ENCODE measurements at places on chromosomes 4 and X. TPM values are rescaled to one million over a fixed set of nuclear protein-coding genes. Genes with fewer than 3 reads are reported as not detected.

Gene SLC4A4
- 8.3 TPM for total RNA-seq

Gene CXorf49B
- not detected for total RNA-seq

Gene SSX4B
- total RNA-seq = not detected

Gene MORF4L2
- total RNA-seq = 603 TPM

Gene PASD1
- not detected for total RNA-seq

DNA sequence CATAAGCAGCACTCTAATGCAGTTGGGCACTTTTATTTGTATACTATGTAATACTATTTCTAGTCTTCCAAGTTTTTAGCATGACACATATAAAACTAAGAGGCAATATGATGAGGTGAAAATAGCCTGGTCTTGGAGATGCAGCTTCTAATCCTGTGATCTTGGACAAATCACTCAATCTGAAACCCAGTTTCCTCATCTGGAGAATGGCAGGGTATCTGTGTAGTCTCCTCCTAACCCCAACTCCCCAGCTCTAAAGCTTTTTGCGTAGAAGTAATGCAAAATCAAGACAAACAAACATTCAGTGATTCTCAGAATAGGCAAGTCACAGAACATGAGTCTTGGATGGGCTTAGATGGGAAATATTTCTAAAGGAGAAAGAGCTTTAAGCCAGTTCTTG, 36.7 kb upstream of the IL21 start:
- no peak for DNase-seq
- H3K36me3 ChIP-seq = no peaks in the 10 kb centered on the region

Gene RIBC1
- 25.2 TPM for total RNA-seq

GRCh38 chrX:107676559-107677378, 48.5 kb downstream of the PRPS1 start:
- peak; percentile 75 for DNase-seq
- H3K27me3 ChIP-seq = no peaks in the 10 kb centered on the region
- H3K36me3 ChIP-seq = no peaks in the 10 kb centered on the region
- H3K4me1 ChIP-seq = peaks cover 2% of the 10 kb centered on the region
- peak overlapping the region; percentile 80 for H3K27ac ChIP-seq

- H3K27me3 ChIP-seq = no peaks in the 10 kb centered on the region
- no peak overlapping the region for H3K27ac ChIP-seq
- H3K4me3 ChIP-seq = no peak overlapping the region
Observed at GRCh38 chrX:113133316-113133715, 292.7 kb upstream of the AMOT start.

Gene HSFX3
- total RNA-seq = not detected

Gene UGT2B11
- not detected for total RNA-seq

GRCh38 chr4:14193601-14194000, 566.1 kb upstream of the BOD1L1 start:
- no peaks in the 10 kb centered on the region for H3K4me1 ChIP-seq
- H3K27ac ChIP-seq = no peak overlapping the region
- no peak for DNase-seq
- no peaks in the 10 kb centered on the region for H3K36me3 ChIP-seq
- H3K27me3 ChIP-seq = no peaks in the 10 kb centered on the region

Gene ZNF41
- total RNA-seq = 8.5 TPM

DNA sequence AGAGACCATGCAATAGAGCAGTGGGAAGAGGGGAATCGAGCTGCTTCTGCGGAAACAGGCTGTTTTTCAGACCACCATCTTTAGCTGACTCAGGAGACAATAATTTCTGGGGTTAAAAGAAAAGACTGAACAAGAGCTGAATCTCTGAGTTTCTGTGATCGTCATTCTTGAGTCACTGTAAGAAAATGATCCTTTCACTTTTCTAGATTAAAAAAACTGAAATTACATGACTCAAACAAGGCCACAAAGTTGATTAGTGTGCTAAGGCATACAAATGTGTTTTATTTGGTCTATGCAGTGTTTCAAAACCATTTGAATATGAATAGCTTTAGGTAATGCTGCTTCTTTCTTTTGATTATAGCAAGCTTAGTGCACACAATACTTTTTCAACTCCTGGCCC, 194.4 kb upstream of the RPL34 start:
- H3K27ac ChIP-seq = no peak overlapping the region
- H3K4me1 ChIP-seq = no peaks in the 10 kb centered on the region
- H3K4me3 ChIP-seq = no peak overlapping the region
- H3K27me3 ChIP-seq = no peaks in the 10 kb centered on the region

DNA sequence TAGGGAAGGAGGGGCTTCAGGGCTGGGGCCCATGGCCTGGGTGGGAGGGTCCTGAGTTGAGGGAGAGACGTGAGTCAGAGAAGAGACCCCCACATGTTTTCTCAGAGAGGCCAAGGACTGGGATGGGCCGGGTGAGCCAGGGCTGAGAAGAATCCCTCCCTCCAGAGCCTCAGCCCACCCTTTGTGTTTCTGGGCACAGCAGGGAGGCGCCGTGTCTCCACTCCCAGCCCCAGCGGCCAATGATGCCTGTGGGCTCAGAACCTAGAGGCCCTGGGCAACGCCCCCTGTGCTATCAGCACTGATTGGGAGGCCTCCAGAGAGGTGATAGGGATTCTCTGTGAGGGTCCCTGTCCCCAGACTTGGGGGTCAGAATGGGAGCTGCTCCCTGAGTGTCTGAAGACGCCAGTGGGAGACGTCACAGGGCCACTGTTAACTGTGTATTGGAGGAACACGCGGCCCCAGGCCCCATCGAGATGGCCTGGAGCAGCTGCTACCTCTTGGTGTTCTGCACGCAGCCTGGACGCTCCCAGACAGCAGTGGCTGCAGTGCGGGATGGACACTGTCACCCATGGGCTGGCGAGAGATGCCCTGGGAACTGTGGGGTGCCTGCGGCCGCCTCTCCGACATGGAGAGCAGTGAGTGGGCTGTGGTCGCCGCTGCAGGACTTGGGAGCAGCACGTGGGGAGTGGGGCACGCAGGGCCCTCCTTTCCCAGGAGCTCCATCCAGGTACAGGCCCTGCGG, 8.5 kb downstream of the FGFRL1 start:
- no peaks in the 10 kb centered on the region for H3K36me3 ChIP-seq
- peak overlapping the region; percentile 24 for H3K27ac ChIP-seq
- no peaks in the 10 kb centered on the region for H3K27me3 ChIP-seq
- H3K4me1 ChIP-seq = peaks cover 16% of the 10 kb centered on the region

DNA sequence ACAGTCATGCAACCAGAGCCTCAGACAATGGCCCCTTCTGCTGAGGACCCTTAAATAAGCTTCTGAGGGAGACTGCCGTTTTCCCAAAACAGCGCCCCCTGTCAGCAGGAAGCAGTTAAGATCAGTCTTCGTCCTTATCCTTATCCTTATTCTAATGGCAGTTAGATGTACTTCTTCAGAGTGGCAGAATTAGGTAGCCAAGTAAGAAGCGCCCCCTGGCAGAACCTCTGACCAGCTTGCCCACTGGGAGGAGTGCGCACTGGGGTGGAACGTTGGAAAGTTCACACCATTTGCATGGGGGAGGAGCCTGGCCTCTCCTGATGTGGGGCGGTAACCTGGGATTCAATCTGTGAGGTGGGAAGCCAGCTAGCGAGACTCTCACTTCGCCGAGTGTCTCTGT, 133.6 kb upstream of the QRFPR start:
- H3K4me1 ChIP-seq = no peaks in the 10 kb centered on the region
- no peak overlapping the region for H3K4me3 ChIP-seq
- H3K36me3 ChIP-seq = no peaks in the 10 kb centered on the region

GRCh38 chr4:180913750-180914149, 1329.5 kb upstream of the TENM3 start:
- no peaks in the 10 kb centered on the region for H3K27me3 ChIP-seq
- no peak overlapping the region for H3K27ac ChIP-seq
- no peaks in the 10 kb centered on the region for H3K36me3 ChIP-seq
- no peaks in the 10 kb centered on the region for H3K4me1 ChIP-seq

DNA sequence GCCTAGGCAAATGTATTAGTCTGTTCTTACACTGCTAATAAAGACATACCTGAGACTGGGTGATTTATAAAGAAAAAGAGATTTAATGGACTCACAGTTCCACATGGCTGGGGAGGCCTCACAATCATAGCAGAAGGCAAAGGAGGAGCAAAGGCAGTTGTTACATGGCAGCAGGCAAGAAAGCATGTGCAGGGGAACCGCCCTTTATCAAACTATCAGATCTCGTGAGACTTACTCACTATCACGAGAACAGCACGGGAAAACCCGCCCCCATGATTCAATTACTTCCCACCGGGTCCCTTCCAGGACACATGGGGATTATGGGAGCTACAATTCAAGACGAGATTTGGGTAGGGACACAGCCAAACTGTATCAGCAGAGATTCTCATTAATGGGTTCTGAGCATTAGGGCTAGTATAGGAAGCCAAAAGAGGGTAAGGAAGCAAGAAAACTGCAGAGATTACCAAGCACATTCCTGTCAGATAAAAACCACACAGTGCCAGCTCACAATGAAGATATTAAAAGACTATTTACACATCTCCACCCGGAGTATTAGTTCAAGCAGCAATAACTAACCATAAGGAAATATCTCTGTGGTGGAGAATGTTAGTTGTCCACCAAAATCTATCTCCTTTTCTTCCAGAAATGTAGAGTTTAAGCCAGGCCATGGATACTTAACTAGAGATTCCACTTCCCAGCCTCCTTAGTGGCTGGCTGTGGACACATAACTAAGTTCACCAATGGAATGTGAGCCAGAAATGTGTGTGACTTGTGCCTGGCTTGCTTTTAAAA, 61.2 kb upstream of the HOPX start:
- no peak overlapping the region for H3K27ac ChIP-seq
- DNase-seq = no peak
- H3K27me3 ChIP-seq = no peaks in the 10 kb centered on the region
- H3K4me1 ChIP-seq = no peaks in the 10 kb centered on the region
- no peaks in the 10 kb centered on the region for H3K36me3 ChIP-seq
- no peak overlapping the region for H3K4me3 ChIP-seq

- H3K36me3 ChIP-seq = no peaks in the 10 kb centered on the region
- H3K4me3 ChIP-seq = no peak overlapping the region
- no peaks in the 10 kb centered on the region for H3K4me1 ChIP-seq
Observed at GRCh38 chr4:133014473-133015135, 134.5 kb upstream of the PCDH10 start.

- H3K4me3 ChIP-seq = no peak overlapping the region
- DNase-seq = no peak
- no peaks in the 10 kb centered on the region for H3K36me3 ChIP-seq
- H3K4me1 ChIP-seq = no peaks in the 10 kb centered on the region
- H3K27me3 ChIP-seq = no peaks in the 10 kb centered on the region
Observed at GRCh38 chr4:47933840-47934239, 19.5 kb upstream of the NFXL1 start.

DNA sequence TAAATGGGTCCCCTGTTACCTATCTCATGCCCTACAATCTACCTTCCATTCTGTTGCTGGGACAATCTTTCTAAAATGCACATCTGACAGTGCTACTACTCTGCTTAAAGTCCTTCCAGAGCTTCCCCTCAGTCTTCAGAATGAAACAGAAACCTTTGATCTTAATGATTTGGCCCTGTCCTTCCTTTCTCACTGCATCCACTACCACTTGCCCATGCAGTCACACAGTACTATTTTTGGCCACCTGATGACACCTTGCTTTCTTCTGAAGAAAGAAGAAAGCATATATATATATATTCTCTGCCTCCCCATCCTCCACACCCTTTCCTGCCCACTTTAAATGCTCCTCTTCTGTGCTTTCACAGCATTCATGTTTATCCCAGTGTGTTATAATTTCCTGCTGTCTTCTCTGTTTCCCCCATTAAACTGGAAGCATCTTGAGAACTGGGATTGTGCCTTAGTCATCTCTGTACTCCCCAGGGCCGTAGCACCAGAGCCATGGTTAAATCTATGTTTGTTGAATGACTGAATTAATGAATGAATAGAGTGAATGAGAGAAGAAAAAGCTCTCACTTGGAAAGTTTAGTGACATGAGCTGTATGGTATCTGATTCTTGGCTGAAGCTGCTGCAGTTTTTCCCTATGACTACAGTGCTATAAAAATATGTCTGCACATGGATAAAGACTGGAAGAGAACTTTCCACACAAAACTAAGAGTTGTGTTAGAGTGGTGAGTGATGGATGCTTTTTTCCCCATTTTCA, 56.2 kb downstream of the RTL9 start:
- DNase-seq = no peak
- no peaks in the 10 kb centered on the region for H3K4me1 ChIP-seq
- H3K27me3 ChIP-seq = no peaks in the 10 kb centered on the region

GRCh38 chr4:6456450-6456849, 16.0 kb downstream of the PPP2R2C start:
- no peak overlapping the region for H3K27ac ChIP-seq
- no peaks in the 10 kb centered on the region for H3K4me1 ChIP-seq
- DNase-seq = no peak
- no peaks in the 10 kb centered on the region for H3K27me3 ChIP-seq

GRCh38 chr4:122156819-122157218, 4.7 kb downstream of the BLTP1 start:
- H3K4me1 ChIP-seq = peaks cover 3% of the 10 kb centered on the region
- H3K27ac ChIP-seq = no peak overlapping the region
- H3K27me3 ChIP-seq = no peaks in the 10 kb centered on the region
- H3K4me3 ChIP-seq = no peak overlapping the region
- H3K36me3 ChIP-seq = no peaks in the 10 kb centered on the region

GRCh38 chr4:37780444-37781130, 45.9 kb upstream of the PGM2 start:
- DNase-seq = no peak
- no peaks in the 10 kb centered on the region for H3K36me3 ChIP-seq

DNA sequence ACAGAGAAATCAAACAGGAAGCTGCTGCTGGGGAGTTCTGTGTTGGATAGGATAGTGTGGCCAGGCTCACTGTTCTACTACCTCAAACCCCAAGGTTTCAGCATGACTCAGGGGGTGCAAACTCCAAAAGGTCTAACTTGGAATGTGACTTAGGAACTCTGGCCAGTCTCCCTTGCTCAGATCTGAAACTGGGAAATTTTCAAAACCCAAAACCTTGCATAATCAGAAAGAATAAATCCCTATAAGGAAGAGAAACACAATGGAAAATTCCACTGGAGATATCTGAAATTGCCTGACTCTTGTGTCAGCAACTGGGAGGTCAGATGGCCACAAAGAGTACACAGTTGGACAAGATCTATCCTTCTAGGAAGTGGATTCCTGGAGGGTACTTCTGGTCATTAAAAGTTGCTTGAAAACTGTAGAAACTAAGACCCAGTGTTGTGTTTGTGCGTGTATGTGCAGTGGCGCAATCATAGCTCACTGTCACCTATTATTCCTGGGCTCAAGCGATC, 58.0 kb downstream of the PPEF2 start:
- H3K36me3 ChIP-seq = no peaks in the 10 kb centered on the region
- peak overlapping the region; percentile 30 for H3K27ac ChIP-seq
- H3K4me1 ChIP-seq = peaks cover 4% of the 10 kb centered on the region
- peak; percentile 21 for DNase-seq
- H3K4me3 ChIP-seq = no peak overlapping the region
- no peaks in the 10 kb centered on the region for H3K27me3 ChIP-seq

Gene CCNB3
- total RNA-seq = 0.17 TPM

DNA sequence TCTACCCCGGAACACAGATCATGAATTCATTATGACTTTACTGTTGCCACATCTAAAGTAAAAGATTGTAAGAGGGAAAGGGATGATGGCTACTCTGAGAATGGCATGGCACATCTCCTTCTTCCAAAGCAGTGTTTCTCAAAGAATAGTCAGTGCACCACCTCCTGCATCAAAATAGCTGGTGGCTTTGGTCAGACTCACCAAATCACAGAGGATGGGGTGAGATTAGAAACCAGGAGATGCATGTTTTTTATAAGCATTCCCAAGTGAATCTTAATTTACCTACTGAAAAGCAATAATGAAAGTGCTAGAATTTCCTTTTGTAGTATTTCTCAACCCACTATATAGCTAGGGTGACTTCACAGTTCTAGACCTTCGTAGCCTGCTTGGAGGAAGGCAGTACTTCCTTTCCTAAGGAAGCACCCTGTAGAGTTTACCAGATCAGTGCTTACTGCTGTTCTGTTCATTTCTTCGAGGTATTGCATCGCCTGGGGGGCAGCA, 340.8 kb upstream of the KLF3 start:
- no peaks in the 10 kb centered on the region for H3K27me3 ChIP-seq
- H3K4me3 ChIP-seq = no peak overlapping the region
- DNase-seq = no peak
- no peak overlapping the region for H3K27ac ChIP-seq
- H3K36me3 ChIP-seq = no peaks in the 10 kb centered on the region
- peaks cover 3% of the 10 kb centered on the region for H3K4me1 ChIP-seq

Measured in ovary (tissue), 10 donors.